ENCODE measurements at places on chromosomes 4 and X. TPM values are rescaled to one million over a fixed set of nuclear protein-coding genes. Genes with fewer than 3 reads are reported as not detected.

GRCh38 chrX:137749246-137749645, 183.3 kb downstream of the ZIC3 start:
- no peak for DNase-seq

DNA sequence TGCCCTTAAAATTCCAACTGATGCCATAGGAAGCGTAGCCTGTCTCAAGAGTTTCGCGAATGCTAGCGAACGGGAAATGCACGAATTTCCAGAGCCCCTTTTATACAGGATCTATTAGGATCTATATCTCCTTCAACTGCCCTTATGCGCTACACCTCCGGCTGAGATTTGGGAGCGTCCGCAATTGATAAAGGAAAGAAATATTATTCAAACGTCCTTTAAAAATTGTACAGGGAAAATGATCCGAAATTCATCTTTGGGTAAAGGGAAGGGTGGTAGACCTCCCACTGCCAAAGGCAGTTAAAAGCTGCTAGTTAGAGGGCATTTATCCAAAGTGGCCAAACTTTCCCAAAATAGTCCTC, 609 bp downstream of the NR3C2 start:
- DNase-seq = no peak

DNA sequence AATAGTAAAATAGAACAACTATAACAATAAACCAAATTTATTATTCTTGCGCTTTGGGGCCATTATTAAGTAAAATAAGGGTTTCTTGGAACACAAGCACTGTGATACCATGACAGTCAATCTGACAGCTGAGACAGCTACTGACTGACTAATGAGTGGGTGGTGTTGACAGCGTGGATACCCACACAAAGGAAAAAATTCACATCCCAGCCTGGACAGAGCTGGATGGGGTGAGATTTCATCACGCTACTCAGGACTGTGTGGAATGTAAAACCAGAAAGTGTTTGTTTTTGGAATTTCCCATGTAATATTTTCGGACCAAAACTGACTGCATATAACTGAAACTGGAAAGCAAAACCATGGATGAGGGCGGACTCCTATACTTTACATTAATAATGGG, 48.8 kb downstream of the IGFBP7 start:
- DNase-seq = no peak

DNA sequence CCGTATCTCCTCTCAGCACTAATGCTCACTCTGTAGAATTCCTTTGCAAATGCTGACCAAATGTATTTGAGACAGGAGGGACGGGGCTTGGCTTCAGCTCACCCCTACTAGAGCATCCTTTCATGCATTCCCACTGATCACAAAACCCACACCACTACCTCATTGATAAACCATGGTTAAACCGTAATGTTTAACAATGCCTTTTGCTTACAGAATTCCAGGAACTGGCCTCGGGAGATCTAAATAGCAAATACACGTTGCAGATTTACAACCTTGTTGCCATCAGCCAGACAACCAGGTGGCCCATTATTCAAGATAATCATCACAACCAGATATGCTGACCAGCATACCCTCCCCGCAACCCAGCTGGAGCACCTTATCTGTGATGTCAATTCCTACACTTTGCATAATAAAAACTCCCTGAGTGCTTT, 391.9 kb downstream of the KCTD8 start:
- no peak for DNase-seq

DNA sequence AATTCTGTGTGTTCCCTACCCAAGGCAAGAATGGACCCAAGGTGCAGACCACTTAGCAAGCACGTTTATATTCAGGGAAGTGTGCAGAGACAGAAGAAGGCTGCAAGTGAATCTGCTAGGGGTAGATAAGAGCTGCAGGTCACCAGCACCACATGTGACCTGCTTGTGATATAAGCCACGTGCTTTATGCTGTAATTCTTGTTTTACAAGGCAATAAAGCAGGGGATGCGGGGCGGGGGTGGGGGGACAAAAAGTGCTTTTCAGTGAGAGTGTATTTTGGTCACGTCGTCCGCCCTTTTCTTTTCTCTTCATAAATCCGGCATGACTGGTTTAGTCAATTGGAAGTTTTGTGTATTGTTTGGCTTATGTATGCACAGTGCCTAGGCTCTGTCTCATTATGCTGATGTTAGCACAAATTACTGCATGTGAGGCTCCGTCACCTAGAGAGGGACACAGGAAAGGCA, 192.7 kb downstream of the RBMX2 start:
- DNase-seq = no peak

DNA sequence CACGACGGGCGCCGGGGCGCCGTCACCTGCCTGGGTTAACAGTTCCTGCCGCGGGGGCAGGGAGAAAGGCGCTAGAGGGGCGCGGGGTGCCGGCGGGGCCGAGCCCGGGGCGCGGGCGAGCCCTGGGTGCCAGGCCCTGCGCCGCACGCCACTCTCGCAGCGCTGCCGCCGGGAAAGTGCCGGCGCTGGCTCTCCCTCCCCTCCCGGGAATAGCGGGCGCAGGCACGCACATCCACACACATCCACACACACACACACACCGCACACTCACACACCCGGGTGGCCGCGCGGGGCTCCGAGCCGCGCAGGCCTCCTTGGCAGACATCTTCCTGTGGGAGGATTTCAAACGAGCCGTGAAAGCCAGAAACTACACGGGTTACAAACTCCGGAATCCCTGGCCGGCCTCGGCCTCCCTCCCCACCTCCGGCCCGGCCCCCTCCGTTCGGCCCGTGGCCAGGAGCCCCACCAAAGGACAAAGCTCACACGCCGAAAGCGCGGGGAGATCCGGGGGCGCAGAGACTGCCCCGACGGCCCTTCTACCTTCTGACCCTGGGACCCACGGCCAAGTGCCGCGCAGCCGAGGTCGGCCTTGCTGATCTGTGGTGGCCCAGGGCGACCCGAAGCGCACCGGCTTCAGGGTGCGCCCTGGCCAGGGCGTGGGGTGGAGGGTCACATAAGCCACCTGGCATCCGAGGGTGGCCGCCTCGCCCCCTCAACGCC, 92.3 kb downstream of the BCOR start:
- DNase-seq = no peak

- DNase-seq = no peak
Observed at GRCh38 chr4:130424211-130424610, 1328.3 kb downstream of the C4orf33 start.

- no peak for DNase-seq
Observed at GRCh38 chr4:93671093-93671492, 157.5 kb upstream of the ATOH1 start.

Gene CLDN34
- 0.43 TPM for total RNA-seq

Gene STK32B
- total RNA-seq = 4.1 TPM

Gene DMP1
- not detected for total RNA-seq

Gene WDR45
- total RNA-seq = 65.5 TPM

Gene CYBB
- 41.8 TPM for total RNA-seq

Gene SULT1B1
- 0.75 TPM for total RNA-seq

Gene FGF5
- total RNA-seq = 0.12 TPM
